Vagina (tissue), 2 donors: ENCODE measurements at places on chromosomes 13 and 19.

DNA sequence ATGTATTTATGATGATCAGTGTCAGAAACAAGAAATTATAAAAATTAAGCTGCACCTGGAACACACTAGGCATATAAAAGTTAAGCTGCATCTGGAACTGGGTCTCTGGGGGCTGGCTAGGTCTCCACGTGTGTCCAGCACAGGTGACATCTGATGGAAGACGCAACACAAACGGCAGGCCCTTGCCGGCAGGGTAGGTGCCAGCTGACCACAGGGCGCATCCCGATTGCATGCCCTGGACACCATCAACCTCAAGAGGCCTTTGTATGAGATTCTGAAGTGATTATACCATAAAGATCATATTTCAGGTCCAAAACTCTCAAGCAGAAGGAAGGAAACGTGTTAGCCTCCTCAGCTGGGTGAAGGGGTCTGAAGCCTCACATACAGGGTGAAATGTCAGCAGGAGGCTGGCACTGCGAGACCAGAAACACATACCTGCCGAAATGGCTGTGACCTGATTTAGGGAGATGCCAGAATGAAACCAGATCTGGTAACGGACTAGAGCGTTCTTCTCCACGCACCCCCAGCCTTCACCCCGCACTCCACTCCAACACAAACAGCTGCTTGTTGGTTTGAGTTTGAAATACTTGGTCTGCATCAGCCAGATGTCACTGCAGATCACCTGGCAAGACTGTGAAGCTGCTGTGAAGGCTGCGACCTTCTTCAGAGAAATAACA is 37.3 kb downstream of the COL4A1 start:
- peak; percentile 70 for DNase-seq

DNA sequence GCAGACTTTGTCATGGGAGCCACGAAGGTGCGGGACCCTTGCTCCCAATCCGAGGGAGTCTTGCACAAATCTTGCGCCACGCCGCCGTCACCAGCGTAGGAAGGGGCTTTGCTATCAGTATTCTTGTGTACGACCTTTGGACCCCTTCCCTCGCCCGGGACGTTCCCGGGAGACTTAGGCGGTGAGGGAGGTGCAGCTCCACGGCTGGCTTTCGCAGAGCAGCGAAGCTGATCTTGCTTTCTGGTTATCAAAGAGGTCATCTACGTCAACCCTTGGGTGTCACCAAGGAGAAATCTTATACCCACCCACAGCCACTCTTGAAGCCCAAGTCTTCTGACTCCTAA is 583 bp downstream of the TECR start:
- no peak for DNase-seq

- no peak for DNase-seq
Measured at GRCh38 chr13:38687246-38688229, 661 bp downstream of the FREM2 start.

- no peak for DNase-seq
Measured at GRCh38 chr19:46497773-46498172, 2.1 kb upstream of the PNMA8B start.

DNA sequence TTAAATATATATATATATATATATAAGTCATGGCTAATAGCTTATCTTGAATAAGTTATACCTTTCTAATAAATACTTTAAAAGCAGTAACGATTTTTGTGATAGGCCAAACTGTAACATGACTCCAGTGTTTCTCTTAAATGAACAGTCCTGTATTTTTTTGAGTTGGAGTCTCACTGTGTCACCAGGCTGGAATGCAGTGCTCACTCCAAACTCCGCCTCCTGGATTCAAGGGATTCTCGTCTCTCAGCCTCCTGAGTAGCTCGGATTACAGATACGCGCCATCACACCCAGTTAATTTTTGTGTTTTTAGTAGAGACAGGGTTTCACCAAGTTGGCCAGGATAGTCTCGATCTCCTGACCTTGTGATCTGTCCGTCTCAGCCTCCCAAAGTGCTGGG is 814.2 kb upstream of the SLITRK5 start:
- DNase-seq, result no peak
